ENCODE measurements at places on chromosomes 16 and 17.

DNA sequence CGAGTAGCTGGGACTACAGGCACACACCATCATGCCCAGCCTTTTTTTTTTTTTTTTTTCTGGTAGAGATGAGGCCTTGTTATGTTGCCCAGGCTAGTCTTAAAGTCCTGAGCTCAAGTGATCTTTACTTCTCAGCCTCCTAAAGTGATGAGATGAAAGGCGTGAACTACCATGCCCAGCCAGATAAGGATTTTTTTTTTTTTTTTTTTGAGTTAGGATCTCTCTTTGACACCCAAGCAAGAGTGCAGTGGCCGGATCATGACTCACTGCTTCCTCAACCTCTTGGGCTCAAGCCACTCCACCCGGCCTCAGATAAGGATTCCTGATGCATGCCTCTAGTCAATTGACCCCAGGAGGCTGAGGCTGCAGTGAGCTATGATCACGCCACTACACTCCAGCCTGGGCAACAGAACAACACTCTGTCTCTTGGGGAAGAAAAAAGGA, 11.2 kb upstream of the PLEKHG4 start:
- peak; percentile 81 for DNase-seq

DNA sequence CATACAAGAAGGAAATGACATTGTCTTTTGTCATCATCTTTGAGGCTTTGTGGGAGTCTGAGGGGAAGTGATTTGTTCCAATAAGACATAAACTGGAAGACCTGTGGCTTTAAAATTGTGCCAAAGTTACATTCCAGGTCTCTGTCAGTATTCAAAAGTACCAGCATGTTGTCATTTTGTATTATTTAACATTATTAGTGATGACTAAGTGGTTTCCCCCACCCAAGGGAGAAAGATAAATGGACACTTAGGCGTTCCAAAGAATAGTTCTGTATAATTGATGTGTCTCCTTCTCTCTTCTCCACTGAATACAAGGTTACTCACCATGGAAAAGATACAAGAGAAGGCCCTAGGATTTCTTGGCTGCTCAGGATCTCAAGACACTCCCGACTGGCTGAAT, 3.8 kb downstream of the CFAP97D1 start:
- no peak for DNase-seq

- DNase-seq, result no peak
These were observed 16.6 kb upstream of the MPRIP start for GRCh38 chr17:17025621-17026020.

DNA sequence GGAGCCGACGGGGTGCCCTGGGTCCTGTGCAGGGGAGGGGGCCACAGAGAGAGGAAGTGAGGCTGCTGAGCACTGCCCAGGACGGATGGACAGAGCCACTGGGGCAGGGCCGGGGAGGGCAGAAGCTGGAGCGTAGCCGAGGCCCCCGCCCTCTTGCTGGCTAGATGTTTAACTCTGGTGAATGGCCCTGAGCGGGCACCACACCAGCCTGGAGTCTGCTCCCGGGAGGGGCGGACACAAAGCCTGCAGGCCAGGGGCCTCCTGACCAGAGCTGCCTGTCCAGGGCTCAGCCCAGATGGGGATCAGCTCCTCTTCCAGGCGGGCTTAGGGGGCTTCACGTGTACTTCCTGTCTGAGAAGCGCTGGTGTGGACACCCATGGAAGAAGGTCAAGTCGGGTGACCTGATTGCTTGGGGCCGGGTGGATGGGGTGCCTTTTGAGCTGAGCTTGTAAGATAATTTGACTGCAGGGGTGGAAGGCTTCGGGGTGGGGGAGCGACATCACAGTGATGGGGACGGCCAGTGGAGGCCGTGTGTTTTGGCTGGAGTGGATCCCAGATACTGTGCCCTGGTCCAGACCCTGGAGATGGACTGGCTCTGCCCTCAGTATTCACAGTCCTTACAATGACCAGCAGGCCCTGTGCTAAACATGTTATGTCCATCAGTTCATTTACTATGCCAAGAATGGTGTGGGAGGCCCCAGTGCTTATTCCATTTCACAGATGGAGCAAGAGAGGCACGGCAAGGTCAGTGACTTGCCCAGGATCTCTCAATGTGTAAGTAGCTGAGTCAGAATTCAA, 33.7 kb upstream of the CIBAR2 start:
- no peak for DNase-seq

GRCh38 chr17:67124450-67125148, 80.2 kb downstream of the CACNG1 start:
- DNase-seq, result no peak

DNA sequence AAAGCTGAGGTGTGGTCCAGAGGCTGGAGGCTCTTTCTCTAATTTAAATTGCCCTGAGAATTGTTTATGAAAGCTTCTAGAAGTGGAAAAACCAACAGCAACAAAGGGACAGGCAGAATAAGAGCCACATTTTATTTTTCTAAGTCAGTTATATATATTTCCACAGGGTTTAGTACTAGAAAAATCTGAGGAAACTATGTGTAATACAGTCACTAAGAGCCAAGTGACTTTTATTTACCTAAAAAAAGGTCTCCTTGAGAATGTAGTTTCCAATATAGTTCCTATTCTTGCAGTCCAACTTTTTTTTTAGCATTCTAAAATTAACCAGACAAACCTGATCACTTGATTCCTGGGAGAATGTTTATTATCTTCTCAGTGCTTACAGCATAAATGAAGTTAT, 296.6 kb upstream of the MYOCD start:
- no peak for DNase-seq

GRCh38 chr17:20040216-20040615, 31.1 kb downstream of the SPECC1 start:
- no peak for DNase-seq
